ENCODE measurements at places on chromosomes 7 and 10.

DNA sequence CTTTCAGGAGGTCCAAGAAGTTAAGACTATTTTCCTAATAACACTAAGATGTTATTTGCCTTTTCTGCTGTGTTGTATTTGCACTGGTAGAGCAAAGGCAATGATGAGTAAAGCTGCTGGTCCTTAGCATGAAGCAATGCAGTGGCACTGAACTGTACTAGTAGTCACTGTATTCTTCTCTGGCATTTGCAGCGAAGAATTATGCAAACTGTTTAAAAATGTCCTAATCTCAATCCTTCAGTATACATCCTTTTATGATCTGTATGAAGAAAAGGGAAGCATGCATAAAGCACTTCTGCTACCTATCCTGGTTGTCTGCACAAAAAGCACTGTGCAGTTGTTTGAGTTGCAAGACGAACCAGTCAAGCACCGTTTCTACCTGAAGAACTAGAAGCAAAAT, 20.4 kb downstream of the IGF2BP3 start:
- no peak for DNase-seq

DNA sequence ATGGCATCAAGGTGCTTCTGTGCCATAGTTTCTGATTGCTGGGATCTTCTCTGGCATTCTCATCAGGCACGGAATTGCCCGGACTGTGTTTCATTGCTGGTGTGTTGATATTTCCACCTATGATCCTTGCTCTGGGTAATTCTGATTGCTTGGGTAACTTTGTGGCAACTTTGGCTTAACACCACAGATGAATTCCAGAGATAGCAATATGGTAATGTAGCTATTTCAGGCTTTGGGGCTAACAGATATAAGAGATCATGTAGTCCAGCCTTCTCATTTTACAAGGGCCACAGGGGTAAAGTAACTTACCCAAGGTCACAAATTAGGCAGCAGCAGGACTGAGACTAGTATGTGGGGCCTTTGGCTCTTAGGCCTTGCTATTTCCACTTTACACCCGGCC, 53.9 kb upstream of the PLPP4 start:
- DNase-seq: no peak

- no peak for DNase-seq
Observed at GRCh38 chr10:129541200-129541599, 74.2 kb downstream of the MGMT start.

GRCh38 chr10:3018247-3018646, 49.1 kb upstream of the PFKP start:
- no peak for DNase-seq

DNA sequence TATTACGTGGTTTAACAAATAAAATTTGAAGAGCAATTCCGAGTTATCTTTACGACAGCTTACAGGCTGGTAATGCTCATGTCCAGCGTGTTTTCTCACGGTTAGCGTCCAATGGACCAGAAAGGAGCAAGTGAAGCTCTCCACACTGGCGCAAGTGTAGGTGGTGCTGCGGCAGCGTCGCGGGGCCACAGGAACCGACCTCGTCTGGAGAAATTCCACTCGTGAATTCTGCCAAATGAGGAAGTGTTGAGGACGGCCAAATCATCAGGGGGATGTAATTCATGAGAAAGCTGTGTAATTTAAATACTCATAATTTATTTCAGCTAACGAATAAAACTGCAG, 350 bp upstream of the ZNF37A start:
- DNase-seq: no peak

GRCh38 chr7:131034166-131034881, 293.4 kb upstream of the MKLN1 start:
- no peak for DNase-seq

DNA sequence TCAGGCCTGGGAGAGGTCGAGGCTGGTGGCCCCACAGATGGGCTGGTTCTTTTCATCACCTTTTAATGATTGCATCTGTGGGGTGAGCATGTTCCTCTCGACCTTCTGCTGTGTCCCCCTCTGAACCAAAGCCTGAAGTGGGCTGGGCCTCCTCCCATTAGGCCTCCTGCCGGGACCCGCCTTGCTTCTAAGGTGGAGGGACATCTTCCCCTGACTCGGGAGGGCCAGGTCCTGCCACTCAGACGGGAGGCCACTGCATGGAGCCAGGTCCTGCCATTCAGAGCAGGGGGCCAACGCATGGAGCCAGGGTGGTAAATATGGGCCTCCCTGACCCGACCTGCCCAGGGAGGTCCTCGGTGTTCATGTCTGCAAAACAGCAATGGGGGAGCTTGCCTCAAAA, 188.4 kb downstream of the EBF3 start:
- no peak for DNase-seq

GRCh38 chr7:11327633-11328032, 354.0 kb downstream of the PHF14 start:
- DNase-seq: no peak

GRCh38 chr7:101947899-101948298, 130.5 kb downstream of the CUX1 start:
- DNase-seq: no peak

- DNase-seq: no peak
Observed at GRCh38 chr7:52758356-52758755, 277.1 kb upstream of the POM121L12 start.

DNA sequence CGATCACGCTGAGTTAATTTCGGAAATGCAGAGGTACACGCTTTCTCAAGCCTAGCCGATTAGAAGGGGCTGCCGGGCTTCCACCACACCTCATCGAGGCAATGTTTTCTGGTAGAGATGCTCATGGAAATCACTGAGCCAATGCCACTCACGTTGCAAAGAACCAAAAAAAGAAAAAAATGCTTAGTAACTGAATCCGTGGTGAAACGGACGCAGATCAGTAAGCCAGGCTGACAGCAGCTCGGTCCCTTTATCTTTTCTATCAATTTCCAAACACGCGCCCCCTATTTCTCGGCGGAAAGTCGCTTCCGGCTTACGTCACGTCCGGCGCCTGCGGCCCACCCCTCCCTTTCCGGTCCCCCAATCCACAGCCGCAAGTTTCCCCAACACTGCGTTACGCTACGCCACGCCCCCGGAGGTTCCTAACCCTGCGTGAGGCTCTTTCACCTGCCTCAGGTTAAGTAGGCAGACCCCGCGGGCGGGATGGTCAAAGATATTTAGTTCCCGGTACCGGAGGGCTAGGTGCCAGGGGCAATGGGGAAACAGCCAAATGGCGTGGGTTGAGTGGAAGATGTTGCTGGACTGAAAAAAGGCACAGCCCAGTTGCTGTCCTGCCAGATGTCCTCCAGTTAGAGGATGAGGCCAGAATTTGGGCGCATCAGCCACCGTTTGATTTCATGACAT, at the start of gene NSUN6:
NSUN6 (minus strand) TSS at position 264 of the 684 bp plus-strand sequence. CDS start 384 bp downstream, outside the sequence.
- DNase-seq: peak; percentile 92

DNA sequence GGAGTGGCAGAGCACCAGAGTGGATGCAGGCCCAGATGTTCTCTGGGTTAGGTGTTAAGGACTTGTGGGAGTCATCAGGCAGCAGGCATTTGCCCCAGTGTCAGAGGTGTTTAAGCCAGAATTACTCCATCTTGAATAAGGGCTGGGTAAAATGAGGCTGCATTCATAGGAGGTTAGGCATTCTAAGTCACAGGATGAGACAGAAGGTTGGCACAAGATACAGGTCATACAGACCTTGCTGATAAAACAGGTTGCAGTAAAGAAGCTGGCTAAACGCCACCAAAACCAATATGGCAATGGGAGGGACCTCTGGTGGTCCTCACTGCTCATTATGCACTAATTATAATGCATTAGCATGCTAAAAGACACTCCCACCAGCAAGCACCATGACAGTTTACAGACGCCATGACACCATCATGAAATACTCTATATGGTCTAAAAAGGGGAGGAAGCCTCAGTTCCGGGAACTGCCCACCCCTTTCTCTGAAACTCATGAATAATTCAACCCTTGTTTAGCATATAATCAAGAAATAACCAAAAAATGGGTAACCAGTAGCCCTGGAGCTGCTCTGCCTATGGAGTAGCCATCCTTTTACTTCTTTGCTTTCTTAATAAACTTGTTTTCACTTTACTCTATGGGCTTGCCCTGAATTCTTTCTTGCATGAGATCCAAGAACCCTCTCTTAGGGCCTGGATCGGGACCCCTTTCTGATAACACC, 882 bp upstream of the LRRC61 start:
- DNase-seq: no peak

DNA sequence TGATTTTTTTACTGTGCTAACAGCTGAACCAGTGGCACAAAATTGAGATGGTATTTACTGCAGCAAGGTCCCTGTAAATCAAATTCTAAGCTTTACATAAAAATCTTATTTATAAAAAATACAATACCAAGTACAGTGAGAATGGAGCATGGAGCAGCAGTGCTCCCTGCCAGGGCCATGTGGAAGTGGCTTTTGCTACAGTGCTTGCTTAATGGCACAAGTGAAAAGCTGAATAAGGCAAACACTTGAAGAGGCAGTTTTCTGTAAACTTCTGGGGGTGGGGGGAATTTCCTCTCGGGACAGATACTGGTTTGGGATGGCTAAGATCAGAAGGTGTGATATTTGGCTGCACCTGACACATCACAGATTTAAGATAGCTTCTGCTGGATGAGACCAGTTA, 27.5 kb downstream of the AP3M1 start:
- no peak for DNase-seq

DNA sequence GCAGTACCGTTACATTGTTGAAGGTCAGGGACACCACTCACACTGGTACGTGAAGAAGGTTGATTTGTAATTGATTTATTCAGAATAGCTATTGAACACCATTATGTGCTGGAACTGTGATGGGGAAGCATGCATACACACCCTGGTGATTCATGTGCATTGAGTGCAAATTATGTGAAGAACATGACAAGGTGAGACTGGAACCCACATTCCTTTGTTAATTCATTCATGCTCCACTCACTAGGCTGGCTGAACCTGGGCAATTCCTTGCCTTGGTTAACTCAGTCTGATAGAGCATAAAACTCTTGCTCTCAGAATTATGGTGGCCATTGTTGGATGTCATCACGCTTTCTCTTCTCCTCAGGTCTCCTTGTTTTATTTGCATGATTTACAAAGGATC, 67.3 kb upstream of the TPK1 start:
- DNase-seq: no peak

- DNase-seq: no peak
Observed at GRCh38 chr10:56082169-56082568, 278.9 kb downstream of the ZWINT start.

Measured in ELR (cell line).